Activated CD4-positive, alpha-beta T cell treated with anti-CD3 and anti-CD28 coated beads for 36 hours (primary cell): ENCODE measurements at places on chromosomes 2 and 18.

DNA sequence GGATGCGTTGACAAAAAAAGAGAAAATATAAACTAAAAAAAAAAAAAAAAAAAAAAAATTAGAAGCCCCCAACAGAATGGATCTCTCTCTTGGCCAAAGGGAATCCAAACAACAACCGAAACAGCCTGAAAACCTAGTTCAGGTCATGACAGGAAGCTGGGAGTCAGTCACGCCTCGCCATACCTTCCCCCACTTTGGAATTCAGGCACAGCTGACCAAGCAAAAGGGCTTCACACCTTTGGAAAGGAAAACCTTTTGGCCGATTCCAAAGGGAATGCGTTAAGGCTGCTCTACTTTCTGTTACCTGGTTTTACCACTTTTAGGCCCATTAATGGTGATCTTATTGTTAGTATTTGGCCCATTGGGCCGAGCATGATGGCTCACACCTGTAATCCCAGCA, 17.9 kb upstream of the RMC1 start:
- DNase-seq, result no peak

DNA sequence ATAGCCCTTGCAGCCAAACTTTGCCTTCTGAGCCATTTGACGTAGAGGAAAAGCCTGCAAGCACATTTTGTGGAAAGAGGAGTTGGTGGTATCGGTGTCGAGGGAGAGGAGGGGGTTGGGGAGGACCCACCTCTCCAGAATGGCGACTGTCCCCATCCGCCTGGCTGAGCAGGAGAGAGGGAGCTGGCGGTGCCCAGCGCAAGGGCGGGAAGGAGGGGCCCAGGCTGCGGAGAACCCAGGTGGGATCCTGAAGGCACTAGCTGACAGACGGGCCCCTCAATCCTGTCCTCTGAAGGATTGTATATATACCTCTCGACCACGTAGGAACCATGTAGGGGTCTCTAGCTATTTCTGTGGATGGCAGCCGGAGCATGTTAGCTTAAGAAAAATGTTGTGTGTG, 200.3 kb downstream of the LOXHD1 start:
- DNase-seq, result no peak

DNA sequence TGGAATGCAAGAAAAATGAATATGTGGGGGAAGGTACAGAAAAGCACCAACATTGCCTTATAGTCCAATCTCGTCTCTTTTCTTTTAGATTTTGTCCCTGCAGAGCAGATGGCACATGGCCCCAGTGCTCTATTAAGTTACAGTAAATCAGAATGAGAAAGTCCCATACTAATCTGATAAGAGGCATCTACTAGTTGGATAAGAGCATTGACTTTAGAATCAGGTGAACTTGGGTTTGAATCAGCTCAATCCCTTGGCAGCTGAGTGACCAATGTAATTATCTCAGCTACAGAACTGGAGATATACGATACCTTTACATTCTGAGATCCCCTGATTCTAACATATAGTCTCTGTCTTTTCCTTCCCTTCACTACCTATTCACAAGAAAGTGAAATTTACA, 54.8 kb upstream of the PDE1A start:
- no peak for DNase-seq

DNA sequence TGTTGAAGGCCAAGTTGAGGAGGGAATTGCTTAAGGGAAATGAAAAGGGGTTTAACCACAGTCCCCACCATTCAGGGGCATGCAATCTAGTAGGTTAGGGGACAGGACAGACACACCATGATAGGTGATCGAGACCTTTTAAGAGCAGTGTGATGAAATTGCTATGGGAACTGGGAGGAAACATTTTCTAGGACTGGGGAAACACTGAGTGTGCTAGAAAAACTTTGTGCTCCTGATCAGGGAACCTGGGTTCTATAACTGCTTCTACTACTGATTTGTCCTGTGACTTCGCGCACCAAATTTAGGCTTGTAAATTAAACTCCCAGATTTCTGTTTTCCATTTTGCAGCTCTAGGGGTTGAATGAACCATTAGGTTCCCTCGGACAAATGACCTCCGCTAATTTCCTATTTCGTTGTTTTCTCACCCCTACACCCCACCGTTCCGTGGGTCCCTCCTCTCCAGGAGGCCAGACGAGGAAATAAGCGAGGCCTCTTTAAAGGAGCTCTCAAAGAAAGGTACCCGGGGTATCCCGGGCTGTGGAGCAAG, 371 bp upstream of the LCLAT1 start:
- DNase-seq, result no peak

DNA sequence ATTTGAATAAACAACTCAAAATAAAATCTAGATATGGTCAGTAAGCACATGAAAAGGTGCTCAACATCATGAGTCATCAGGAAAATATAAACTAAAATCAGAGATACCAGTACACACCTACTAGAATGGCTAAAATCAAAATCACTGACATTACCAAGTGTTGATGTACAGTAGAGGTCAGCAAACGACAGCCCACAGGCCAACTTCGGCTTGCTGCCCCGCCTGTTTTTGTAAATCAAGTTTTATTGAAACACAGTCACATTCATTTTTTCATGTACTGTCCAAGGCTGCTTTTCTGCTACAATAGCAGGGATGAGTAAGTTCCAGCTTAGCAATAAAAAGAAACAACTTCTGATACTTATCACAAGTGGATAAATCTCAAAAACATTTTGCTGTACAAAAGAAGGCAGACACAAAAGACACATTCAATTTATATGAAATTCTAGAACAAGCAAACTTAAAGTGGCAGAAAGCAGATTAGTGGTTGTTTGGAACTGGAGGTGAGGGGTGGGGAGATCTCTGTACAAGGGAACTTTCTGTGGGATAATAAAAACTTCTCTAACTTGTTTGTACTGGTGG, 32.1 kb downstream of the TRAK2 start:
- DNase-seq, result no peak
